Activated naive CD8-positive, alpha-beta T cell treated with anti-CD3 and anti-CD28 coated beads, Interleukin-2, amount 50 U/mL, for 16 hours (primary cell): ENCODE measurements at places on chromosomes 3 and 15.

GRCh38 chr3:96755519-96755918 lies 58.9 kb upstream of the EPHA6 start:
- DNase-seq = no peak

- no peak for DNase-seq
These were observed 97.2 kb downstream of the LRTM1 start for GRCh38 chr3:54830658-54831057.

GRCh38 chr15:39360452-39360851 lies 220.4 kb upstream of the THBS1 start:
- DNase-seq = no peak

DNA sequence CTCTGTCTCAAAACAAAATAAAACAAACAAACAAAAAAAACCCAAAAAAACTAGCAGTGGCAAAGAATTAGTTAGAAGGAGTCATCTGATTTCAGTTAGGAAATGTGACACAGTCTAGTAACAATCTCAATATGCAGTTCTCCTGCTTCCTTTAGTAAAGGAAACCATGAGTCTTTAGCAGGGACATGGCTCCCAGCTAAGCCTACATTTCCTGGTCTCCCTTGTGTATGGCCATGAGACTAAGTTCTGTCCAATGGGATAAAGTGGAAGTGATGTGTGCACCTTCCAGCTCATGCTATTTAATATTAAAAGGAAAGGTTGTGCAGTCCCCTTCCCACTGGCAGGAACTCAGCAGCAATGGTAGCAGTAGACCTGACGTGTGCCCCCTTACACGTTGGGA lies 74.6 kb downstream of the GREM1 start:
- DNase-seq = no peak

DNA sequence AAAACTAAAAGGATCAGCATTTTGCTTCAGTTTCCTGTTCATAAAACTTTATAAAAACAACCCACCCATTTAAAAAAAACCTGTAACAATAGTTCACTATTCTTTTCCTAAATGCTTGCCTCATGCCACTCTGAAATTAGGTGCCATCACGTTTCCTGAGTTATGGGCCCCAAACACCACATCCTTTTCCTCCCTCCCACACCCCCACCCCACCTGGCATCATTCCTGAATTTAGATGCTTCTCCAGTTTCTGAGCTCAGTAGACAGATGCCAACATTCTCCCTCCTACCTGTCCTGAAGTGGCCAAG lies 11.9 kb upstream of the ARHGEF3 start:
- no peak for DNase-seq

GRCh38 chr15:74228723-74229081 lies 7.4 kb upstream of the CCDC33 start:
- DNase-seq = no peak

DNA sequence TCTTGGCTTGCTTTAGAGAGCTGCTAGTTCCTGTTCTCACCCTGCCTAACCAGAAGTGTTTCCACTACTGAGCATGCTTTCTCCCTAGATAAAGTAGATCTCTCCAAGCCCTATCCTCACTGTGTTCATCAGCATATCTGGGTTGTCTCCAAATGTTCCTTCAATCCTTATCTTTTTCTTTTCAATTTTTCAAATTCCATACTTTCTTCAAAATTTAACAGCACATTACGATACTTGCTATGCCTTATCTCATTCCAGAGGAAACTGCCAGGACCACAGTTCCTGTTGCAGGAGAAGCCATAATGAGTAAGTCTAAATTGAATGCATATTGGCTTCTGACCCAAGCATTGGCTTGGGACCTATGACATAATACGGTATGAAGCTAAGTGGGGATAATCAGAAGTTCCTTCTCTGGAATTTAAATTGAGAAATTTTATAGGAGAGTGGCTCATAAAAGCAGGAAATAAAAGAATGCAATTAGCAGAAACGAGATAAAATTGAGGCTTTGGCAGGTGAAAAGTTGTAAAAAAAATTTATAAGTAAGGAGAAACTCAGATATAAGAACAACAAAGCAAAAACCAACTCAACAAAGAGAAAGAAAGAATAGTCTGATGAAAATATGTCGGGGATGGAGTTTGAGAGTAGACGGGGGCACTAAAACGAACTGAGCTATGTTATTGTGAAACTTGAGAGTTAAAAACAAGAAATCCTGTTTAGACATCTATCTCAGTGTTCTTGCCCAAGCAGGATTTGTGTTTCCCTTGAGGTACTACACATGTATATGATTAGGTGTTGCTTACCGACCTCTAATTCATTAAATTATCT lies 631.7 kb upstream of the CCDC54 start:
- DNase-seq = no peak

GRCh38 chr15:39125904-39126303 lies 455.0 kb upstream of the THBS1 start:
- no peak for DNase-seq

DNA sequence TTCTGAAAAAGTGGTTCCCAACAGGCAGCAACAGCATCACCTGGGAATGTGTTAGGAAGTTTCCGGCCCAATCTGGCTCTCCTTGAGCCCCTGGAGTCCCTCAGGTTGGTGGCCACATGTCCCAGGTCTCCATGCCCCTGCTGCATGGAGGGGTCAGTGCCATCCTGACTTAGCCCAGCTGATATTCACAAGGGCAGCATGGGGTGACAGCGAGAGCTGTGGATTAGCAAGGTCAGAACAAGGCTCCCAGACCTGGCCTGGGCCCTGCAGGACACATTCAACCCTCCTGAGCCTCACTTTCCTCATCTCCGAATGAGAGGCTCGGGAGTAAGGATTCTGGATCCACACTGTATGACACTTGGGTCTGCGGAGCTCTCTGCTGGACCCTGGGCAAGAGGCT lies 243.8 kb upstream of the TLE3 start:
- DNase-seq = no peak

GRCh38 chr3:32257042-32257441 lies 18.6 kb downstream of the CMTM8 start:
- no peak for DNase-seq
